ENCODE measurements at places on chromosomes 7 and 10.
A peak's percentile ranks its signal among the peaks of the same experiment; 100 is the strongest.

DNA sequence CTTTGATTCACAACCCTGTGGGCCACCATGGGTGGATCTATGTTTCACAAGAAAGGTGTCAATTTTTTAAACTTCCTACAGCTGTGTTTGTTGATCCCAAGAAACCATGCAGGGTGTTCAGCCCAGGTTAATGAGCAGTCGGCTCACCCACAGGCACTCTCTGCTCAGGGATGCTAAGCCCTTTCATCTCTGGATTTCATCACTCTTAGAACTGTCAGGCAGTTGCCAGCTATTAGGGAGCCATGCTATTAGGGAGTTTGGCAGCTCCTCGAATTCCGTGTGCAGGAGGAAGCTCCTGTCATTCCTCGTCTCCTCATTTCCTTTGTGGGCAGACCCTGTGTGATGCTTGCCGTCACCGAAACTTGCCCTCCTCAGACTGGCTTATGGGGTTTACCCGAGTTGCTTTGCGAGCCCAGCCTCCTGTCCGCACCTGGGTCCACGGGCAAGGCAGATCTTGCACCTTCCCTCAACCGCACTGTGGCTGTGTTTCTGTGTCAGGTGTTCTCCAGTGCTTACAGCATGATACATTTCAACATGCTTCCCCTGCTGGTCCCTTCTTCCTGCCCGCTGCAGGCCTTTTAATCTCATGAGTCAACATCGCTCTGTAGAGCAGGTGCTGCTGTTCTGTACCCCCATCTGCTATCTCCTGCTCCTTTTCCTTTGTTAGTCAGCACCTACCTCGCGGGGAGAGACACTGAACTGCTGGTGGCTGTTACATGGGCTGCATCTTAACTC, 509.8 kb downstream of the SUGCT start:
- DNase-seq = no peak

- DNase-seq = no peak
Observed at GRCh38 chr10:33201056-33201780, 133.2 kb downstream of the NRP1 start.

- peak; percentile 11 for DNase-seq
Observed at GRCh38 chr10:71705582-71705981, 14.0 kb downstream of the C10orf105 start.

- no peak for DNase-seq
Observed at GRCh38 chr10:133394801-133395221, 854 bp downstream of the MTG1 start.

DNA sequence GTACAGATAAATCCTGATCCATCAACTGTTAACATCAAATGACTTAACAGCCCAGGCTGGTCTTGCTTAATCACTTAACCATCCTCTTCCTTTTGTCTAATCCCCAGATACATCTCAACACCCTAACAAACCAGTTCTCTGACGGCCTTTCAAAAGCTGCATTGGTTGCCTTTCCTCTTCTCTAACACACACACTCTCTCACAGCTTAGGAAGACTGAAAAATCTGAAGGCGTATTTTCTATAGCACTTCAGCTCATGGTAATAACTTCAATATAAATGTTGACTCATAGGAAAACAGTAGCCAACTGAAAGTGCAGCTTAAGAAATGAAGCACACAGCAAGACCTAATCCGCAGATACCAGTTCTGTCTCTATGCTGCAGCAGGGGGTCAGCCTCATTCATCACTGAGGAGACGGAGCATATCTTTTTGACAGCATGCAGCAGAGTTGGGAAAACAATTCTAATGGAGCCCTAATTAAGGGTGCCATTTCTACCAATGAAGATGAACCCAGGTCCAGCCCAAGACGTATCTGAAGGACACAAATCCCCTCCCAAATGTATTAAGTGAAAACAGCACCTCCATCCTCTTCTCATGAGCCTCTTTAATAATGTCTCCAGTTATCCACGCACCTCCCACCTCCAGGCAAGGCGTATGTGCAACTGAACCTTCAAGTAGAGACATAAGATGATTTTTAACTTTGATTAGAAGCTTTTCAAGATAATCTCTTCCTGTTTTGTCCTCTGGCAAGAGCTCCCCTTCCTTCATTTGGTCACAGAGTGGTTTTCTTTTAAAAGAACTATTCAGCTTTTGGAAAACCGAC, 211.7 kb upstream of the NFE2L3 start:
- no peak for DNase-seq

GRCh38 chr10:1454428-1454827, 282.9 kb downstream of the ADARB2 start:
- DNase-seq = no peak

DNA sequence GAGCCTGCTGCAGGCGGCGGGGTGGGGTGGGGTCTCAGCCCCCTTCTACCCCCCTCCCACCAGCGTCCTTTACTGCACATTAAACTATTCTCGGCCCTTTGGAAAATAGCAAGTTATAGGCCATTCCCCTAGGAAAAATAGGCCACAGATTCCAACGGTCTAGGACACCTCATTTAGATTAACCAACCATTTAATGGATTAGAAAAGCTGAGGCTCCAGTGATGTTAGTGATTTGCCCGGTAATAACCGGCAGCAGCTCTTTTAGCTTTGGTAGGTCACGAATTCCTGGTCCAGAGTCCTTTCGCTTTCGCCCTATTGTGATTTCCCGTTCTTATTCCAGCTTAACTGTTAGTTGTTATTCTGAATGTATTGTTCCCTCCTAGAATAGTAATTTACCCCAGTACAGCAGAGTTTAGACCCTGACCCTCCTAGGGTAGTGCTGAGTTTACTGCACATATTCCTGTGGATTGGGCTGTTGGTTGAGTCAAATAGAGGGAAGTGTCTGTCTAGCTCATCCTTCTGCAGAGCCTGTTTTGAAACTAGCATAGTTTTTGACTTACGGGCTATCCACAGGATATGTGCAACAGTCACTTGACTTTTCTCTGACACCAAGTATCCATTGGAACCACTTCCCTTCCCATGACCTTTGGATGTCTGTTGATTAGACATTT, 754 bp downstream of the GSTO1 start:
- peak; percentile 3 for DNase-seq

DNA sequence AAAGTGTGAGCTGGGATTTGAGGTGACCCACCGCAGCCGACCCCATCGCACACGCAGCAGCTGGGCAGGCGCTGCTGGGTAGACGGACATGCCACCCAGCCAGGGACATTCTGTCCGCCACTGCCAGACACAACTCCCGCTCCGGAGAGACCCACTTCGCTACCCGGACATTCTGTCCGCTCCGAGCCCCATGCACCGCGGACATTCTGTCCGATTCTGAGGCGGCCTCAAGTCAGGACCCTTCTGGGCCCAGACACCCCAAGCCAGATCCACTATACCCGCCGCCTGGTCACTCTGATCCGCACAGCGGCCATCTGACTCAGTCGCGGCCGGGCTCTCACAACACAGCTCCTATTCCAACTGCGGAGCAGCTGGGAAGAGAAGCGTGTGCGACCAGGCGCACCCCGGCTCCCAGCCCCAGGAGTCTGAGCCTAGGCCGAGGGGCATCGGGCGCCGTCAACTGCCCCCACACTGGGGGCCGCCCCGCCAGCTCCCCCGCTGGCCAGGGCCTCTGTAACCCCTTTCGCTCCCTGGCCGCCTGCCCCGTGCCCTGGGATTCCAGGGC, 763 bp downstream of the PITX3 start:
- DNase-seq = no peak

- no peak for DNase-seq
Observed at GRCh38 chr7:13057462-13058200, 370.2 kb downstream of the ARL4A start.

DNA sequence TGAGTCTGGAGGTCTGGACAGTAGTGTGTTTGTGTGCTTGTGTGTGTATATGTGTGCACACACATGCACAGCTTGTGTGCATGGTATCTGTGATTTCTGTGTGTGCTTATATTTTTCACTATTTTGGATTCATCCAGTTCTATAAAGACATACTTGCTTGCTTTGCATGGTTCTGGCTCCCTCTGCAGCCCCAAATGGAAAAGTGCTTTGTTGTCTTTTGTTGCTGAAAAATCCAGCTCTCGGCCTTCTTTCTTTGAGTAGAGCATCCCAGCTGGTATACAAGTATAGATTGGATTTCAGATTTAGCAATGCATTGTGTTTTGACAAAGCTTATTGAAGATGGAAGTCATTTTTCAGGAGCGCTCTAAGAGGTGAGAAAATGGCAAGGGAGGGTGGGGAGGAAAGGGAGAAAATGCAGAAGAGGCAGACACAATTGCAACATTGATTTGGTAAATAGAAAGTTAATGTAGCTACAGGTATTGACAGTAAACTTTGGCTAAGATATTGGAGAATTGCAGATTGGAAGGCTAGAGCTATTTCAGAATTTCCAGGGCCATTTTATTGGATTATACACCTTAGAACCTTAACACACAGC, 333.9 kb downstream of the AUTS2 start:
- DNase-seq = no peak

- peak; percentile 38 for DNase-seq
Observed at GRCh38 chr7:35906191-35906908, 105.5 kb downstream of the SEPTIN7 start.

DNA sequence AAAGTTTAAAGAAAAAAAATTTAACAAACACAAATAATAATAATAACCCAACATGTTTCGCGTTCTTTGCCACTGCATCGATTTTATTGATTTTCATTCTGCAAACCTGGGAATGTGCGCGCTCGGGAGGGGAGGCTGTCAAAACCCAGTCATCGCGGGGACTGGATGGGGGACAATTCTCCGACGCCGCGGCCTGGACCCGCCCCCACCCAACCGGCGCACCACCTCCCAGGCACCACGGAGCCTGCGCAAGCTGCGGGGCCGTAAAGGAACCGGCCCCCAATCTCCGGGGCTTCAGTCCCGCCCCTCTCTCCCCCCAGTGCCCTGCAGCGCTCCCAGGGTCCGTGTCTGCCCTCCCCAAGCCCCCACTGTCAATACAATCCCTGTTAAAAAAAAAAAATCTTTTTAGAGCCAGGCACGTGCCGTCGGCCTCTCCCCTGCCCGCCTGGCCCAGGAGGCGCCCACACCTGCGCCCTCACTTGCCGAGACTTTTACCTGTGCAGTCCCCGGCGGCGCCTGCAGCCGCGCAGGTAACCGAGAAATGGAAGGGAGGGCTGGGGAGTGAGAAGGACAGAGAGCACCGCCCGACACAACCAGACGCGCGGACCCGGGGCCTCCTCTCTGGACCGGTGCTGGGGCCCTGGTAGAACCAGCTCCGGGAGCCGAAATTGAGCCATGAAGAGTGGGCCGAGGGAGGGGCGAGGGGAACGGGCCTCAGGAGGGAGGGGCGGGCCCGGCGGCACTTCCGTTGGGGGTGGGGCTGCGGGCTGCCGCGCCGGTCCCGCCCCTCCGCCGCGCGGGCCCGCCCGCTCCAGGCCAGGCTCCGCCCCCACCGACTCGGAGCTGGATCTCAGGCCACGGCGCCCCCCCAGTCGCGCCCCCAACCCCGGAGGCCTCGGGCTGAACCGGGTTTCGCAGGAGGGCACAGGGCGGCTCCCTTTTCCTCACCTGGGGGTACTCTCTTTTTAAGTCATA, 7.6 kb upstream of the ZNF503 start:
- DNase-seq = peak; percentile 71

GRCh38 chr7:141752634-141753033, 11.3 kb upstream of the TAS2R3 start:
- DNase-seq = no peak

DNA sequence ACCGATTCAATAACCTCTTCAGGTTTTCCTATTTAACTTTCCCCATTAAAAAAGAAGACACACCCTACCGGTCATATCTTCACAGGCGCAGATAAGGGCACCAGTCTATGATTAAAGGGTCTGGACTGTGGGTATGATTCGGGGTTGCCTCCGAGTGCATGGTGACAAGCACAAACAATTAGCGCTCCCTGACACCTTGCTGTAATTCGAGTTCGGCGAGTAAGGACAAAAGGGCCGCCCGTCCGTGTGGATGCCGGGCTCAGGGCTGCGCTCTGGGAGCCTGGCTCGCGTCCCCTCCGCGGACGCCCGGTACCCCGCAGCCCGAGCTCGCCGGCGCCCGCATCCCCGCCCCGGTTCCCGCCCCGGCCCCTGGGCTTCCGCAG, 111.9 kb upstream of the RHEB start:
- DNase-seq = peak; percentile 27

DNA sequence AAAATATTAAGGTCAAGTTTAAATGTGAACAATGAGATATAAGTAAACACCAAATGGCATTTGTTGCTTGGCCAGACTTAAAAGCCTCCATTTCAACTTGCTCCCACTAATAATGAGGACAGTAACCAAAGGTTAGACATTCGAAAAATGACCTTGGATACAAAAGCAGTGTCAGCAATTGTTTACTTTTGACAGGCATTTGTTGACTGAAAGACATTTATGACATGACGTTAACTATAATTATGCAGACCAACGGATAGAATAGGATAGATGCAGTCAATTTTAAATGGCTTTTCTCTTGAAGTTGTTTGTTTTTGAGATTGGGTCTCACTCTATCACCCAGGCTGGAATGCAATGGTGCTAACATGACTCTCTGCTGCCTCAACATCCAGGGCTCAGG, 6.3 kb upstream of the WNT16 start:
- no peak for DNase-seq

DNA sequence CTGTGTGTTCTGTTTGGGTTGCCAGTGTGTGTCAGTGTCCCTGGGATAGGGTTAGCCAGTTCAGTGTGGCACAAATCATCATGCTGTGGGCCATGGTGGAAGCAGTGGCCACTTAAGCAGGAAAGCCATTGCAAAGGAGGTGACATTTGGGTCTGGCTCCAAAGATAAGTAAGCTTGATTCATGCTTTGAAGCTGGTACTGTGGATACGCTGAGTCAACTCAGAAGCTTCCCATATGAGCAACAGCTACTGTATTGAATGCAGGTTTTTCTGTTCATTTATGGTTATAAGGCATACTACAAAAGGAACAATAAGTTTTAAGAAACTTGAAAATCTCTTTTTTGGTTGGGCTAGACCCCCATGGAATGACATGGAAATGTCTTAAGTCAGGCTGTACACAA, 143.1 kb downstream of the BMPER start:
- DNase-seq = no peak

DNA sequence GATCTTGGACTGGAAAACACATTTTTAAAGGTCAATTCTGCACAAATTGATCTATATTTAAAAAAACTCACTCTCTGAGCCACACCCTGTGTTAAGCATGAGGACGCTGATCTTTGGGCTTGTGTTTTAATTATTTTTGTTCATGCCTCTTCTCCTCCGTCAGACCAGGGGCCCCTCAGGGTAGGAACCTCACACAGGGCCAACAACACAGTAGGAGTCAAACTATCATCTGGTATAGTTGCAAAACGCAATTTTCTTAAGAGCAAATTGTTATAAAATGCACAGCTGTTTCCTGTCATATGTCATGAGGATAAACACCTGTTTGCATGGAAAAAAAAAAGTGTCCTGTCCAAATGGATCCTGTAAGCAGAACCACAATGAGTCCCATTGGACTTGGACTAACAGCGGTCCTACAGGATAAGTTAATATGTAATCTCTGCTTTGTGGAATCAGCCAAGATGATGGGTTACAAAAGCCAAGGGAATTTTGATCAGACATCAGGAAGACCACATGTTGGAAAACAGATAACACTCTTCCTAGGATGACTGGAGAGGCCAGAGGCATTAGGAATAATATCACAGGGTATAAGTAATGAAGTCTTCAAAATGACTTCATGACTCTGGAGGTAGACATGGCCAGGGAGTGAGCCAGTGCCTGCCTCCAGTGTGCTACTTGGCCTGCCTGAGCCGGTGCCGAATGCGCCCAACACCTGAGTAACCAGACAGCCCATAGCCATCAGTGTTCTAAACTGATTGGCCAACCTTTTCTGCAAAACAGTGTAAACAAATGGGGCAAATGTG, 184.9 kb upstream of the ADCY1 start:
- DNase-seq = no peak

Measured in MG63 (cell line).